Testis (tissue), 5 donors: ENCODE measurements at places on chromosomes 3 and 15. TPM values are rescaled to one million over a fixed set of nuclear protein-coding genes. Genes with fewer than 3 reads are reported as not detected.

LRRC31 gene
- 0.19 TPM for total RNA-seq

QTRT2 gene
- 24.0 TPM for total RNA-seq

- no peak for DNase-seq
Observed at GRCh38 chr3:146342989-146343388, 92.1 kb upstream of the PLSCR4 start.

RLBP1 gene
- total RNA-seq: 0.93 TPM

DNA sequence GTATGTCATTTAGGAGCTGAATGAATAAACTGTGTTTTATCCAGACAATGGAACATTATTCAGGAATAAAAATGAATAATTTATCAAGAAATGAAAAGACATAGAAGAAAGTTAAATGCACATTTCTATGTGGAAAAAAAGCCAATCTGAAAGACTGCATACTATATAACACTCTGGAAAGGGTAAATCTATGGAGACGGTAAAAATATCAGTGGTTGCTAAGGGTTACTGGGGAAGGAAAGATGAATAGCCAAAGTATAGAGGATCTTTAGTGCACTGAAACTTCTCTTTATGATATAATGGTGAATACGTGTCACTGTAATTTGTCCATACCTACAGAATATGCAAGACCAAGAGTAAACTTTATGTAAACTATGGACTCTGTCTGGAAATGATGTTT lies 46.0 kb upstream of the PEX5L start:
- DNase-seq: no peak

DNA sequence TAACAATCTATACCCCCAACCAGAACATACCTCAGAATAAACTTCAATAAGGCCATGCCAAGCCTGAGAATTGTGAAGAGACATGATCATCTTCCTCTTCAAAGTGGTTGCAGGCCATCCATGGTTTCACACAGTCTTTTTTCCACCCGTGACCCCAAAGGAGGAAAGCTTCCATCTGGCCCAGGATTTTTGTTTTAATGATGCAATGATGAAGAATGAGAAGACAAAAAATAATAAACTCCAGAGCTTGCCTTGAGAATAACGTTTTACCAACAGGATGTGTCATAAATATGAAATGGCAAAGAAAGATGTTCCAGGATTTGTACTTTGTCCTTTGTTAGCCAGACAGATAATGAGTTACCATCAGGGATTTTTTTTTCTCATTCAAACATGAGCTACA lies 201.9 kb downstream of the WNT5A start:
- no peak for DNase-seq

- no peak for DNase-seq
Observed at GRCh38 chr3:52557011-52557960, 20.9 kb downstream of the UQCC5 start.

- no peak for DNase-seq
Observed at GRCh38 chr15:59993041-59993750, 10.9 kb upstream of the FOXB1 start.

DNA sequence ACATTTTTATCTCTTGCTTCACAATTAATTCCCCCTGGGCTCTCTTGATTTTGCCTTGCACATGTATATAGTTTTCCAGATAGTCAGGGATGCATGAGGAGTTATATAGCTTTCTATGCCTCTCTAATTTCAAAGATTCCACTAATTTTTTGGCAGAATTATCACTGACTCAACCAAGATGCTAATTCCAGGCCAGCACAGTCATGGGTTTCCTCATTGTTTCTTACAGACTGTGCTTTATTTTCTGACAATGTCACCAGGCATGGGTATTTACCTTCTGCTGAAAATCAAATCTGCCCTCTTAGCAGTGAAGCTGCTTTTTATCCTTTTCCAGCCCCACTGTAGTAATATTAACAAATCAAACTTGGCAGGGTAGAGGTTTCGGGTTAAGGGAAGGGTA lies 1520.6 kb upstream of the CADM2 start:
- no peak for DNase-seq

GRCh38 chr3:31704591-31705179 lies 172.0 kb downstream of the STT3B start:
- peak; percentile 41 for DNase-seq

DNA sequence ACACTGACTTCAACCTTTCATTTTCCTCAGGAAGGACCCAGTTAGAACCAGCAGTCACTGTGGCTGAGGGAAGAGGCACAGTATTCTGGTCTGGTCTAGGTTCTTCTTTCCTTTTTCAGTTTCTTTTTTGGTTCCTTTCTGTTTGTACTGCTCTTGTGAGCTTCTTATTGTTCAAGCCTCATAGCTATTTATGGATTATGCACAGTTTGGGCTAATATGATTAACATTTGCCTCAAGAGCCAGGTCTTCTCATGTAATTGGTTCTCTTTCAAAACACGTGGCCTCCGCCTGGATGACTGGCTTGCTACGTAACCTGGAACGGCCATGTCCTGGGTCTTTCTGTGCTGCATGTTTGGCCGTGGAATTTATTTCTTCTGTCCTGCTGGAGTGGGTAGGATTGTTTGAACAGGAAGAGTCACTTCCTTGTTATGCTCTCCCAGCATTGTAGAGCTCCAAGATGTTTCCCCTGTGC lies 43.3 kb downstream of the RBMS3 start:
- DNase-seq: peak; percentile 51

PIGZ gene
- 4.5 TPM for total RNA-seq

- no peak for DNase-seq
Observed at GRCh38 chr3:64082961-64083541, 59.8 kb upstream of the PSMD6 start.

DNA sequence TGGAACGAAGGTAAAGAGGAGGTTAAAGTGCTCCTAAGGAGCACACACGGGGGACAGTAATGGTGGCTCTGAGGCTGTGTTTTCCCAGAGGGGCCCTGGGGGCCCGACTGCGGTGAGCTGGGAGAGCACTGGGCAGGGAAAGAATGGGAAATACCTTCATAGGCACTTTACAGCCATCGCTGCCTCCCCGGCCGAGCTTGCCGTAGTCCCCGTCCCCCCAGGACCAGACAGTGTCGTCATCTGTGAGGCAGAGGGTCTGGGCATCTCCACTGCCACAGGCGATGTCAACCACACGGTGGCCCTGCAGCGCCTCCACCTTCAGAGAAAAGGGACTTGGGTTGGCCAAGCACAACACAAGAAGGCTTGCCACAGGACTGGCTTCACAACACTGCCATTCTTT lies 32.8 kb upstream of the OCA2 start:
- DNase-seq: no peak

GRCh38 chr3:122103821-122104514 lies 48.8 kb downstream of the CD86 start:
- DNase-seq: no peak

DNA sequence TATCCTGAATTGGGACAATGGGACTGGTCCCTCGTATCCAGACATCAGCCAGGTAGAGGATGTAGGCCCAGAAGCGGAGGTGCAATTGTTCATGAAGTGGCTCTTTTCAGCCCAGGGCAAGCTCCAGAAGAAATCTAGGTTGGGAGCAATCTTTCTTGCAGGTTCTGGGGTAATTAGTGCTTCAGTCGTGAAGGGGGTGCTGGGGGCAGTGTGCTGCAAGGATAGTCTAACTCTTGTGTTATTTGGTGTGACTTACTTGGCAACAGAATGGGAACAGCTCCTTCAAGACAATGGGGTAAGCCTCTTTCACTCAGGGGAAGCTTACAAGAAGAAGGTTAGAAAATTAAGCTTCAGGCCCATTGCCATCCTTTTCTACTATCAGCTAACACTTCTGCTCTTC lies 273.0 kb downstream of the DIPK2A start:
- no peak for DNase-seq

CYP8B1 gene
- total RNA-seq: not detected

DNA sequence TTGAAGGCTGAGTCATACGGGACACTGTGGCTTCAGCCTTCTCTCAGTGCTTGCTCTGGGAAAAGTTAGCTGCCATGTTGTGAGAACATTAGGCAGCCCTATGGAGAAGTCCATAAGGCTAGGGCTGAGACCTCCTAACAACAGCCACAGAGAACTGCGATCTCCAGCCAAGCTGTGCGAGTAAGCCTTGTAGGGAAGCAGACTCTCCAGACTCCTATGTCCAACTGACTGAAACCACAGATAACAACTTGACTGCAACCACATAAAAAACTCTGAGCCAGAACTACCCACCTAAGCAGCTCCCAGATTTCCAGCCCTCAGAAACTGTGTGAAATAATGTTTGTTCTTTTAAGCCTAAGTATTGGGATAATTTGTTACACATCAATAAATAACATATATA lies 40.7 kb downstream of the DENND6A start:
- no peak for DNase-seq

GRCh38 chr3:191401775-191402357 lies 59.1 kb upstream of the PYDC2 start:
- DNase-seq: no peak

DNA sequence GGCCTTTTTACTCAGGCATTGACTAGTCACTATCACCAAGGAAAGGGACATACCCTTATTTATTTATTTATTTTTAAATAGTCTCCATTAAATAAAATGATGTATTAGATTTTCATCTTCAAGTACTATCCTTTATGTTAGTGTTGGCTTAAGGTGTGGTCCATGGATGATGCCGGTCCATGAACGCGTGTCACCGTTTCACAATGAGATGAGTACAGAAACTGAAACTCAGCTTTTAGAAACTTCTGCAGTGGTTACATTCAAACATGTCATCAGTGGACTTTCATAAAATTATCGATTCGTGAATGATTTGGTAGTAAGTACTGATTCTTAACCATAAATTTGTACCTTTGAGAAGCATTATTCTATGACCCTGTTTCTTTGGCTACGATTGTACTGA lies 166.6 kb downstream of the SATB1 start:
- DNase-seq: no peak

- DNase-seq: no peak
Observed at GRCh38 chr15:48001393-48002039, 119.3 kb upstream of the SLC24A5 start.

DNA sequence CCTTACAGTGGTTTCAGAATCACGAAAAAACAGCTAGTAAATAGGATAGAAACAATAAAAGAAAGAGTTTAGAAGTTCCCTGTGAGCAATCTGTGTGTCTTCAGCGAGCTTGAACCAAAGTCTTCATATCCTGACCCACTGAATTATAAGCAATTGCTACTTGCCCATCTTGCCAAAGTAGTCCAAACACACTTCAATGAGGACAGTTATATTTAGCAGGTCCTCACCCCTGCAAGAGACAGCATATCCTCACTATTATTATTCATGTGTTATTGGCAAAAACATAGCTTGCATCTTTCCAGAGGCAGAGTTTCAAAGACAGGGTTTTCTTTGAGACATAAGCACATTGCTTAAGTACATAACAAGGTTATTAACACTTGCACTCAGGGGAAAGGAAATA lies 77.8 kb downstream of the FEZF2 start:
- DNase-seq: no peak

DNA sequence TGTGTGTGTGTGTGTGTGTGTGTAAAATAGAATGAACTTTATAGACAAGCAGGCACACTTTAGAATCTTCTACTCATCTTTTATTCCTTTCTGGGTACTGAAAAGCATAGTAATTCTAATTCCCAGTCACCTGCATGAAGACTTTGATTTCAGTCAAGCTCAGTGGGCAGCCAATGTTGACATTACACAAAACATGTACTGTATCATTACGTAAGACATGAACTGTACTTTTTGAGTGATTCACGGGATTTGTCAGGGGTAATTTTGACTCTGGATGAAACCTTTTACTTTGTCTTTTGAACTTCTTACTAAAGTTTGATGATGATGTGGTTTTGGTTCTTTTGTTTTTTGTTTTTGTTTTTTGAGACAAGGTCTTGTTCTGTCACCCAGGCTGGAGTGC lies 38.8 kb downstream of the PTPRG start:
- no peak for DNase-seq

DNA sequence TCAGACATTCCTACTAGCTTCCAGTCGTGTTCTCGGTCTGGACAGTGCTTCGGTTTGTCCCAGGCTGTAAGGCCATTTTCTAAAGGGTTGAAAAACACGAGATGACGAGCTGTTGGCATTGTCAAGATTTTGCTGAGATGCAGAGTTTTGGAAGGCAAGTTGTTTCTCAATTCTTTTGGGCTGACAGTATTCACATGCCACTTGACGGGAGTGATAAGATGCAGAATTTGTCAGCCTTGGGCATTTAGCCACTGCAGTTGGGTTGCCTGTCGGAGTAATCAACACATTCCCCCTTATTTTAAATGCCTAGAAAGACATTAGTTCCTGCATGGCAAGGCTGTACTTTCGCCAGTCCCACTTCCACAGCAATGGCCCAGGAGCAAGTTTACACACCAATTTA lies 245.2 kb downstream of the NR1D2 start:
- no peak for DNase-seq

OIP5 gene
- 21.2 TPM for total RNA-seq

DNA sequence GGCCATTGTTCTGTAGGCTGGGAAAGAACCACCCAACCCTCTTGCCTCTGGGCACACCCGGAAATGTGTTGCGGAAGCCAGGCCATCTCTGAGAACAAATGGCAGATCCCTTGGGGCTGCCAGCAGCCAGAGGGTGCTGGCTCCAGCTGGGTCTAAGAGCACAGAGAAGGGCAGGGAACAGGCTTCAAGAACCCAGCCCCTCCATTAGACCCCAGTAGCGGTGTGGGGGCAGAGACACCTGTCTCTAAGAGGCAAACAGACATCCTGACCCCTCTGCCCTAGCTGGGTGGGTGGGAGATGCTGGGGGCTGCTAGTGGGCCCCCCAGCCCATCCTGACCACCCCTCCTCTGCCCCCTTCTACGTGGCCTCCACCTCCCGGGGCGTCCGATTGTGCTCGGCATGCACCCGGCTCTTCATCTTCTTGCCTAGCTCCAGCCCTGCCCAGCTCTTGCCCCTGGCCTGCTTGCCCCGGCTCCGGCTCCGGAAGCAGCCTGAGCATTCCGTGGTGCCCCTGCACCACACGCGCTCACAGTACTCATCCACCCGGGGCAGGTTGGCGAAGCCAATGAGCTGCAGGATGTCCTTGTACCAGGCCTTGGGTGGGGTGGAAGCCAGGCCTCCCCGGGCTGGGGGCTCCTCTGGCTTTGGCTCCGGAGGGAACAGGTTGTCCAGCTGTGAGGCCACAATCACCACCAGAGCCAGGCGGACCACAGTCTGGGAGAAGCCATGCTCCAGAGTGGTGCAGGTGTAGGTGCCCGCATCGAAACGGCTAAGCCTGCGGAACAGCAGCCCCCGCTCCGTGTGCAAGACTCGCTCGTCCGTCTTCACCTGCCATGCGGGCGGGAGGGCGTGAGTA lies 9.4 kb downstream of the SEMA3G start:
- no peak for DNase-seq

DNA sequence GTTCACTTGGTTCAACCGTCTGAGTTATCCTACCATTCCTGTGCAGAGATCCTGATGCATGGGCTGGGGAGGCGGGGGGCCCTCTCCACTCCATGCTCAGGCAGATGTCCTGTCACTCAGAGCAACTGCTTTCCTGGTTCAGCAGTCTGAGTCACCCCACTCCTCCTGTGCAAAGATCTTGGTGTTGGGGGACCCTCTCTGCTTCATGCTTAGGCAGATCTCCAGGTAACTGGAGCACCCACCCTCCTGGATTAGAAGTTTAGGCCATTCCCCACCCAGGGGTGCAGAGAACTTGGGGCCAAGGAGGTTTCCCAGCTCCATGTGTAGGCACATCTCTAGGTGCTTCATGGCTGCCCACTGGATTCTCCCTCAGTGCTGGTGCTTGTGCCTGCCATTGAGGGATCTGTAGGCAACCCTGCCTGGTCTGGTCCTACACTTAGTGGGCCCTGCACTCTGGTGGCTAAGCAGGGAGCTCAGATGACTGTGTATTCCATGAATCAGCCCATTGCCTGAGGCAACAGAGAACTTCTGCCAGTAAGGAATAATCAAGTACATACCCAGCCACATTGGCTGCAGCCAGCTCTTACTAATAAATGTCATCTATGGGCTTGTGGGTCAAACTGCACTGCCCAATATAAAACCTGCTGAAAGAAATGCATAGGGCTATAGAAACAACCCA lies 465.4 kb upstream of the THBS1 start:
- no peak for DNase-seq

CFAP92 gene
- 16.0 TPM for total RNA-seq

TIGIT gene
- 0.50 TPM for total RNA-seq
